ENCODE measurements at places on chromosomes 2 and 18.

DNA sequence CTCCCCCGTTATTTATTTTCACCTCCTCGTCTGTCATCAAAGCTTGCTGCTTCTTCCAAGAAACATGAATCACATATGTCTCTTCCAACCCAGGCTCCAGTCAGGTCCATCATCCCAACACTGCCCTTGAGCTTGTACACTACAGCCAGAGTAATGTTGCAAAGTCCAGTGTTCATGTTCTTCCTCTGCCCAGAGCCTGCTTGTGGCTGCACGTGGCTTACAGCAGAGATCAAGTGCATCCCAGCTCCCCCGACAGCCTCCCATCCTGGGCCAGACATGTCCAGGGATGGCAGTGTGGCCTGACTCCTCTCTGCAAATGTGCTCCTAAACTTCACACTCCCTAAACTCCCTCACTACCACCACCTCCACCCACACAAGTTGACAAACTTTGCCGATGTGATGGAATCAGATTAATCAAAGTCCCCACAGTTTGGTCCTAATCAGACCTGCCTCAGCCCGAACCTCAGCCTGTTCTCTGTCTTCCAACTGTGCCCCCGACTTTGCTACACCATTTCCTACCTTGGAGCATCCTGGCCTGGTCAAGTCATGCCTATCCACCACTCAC, 54.2 kb upstream of the MAPRE3 start:
- DNase-seq, result no peak

- DNase-seq, result peak; percentile 22
Measured at GRCh38 chr2:64454386-64455332, 697 bp downstream of the LGALSL start.

DNA sequence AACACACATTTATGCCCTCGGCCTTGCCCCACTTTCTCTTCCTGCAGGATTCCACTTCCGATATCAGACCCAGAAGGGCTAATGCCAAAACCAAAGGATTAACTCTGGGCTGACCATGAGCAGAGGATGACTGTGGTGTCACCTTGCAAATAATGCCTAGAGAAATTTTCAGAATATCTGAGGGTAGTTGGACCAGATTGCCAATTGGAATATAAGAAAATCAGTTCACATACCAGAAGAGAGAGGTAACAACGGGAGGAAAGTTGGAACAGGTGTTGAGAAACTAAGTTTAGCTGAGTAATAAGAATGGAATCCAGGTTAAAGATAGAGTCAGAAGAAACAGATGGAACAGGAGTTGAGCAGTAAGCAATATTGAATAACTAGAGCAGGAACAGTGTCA, 232.7 kb upstream of the UBE2E3 start:
- DNase-seq, result no peak

DNA sequence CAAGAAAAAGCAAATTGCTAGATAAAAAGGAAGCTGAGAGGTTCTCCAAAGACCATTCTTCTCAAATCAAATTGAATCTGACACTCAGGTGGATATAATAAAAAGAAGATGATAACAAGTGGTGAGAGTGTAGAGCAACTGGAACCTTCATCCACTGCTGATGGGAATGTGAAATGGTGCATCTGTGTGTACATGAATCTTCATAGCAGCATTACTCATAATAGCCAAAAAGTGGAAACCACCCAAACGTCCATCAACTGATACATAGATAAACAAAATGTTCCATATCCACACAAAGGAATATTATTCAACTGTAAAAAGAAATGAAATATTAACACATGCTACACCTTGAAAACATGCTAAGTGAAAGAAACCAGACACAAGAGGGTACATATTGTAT, 357.2 kb upstream of the EPHA4 start:
- no peak for DNase-seq

DNA sequence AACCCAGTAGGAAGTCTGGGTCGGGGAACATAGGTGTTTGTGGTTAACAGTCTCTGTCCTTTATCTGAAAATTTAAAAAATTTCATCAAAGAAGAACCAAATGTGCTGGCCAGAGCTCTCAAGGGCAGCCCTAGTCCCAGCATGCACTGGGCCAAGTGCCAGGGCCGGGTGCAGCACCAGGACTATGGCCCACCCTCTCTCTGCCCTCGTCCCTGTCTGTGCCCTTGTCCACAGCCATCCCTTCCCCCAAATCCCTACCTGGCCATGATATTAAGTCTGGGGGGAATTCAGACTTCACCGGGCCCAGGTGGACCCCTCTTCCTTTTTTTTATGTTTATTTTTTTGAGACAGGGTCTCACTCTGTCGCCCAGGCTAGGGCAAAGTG, 14.4 kb upstream of the ZFP36L2 start:
- no peak for DNase-seq

GRCh38 chr2:193124815-193125214, 930.1 kb upstream of the TMEFF2 start:
- DNase-seq, result no peak

DNA sequence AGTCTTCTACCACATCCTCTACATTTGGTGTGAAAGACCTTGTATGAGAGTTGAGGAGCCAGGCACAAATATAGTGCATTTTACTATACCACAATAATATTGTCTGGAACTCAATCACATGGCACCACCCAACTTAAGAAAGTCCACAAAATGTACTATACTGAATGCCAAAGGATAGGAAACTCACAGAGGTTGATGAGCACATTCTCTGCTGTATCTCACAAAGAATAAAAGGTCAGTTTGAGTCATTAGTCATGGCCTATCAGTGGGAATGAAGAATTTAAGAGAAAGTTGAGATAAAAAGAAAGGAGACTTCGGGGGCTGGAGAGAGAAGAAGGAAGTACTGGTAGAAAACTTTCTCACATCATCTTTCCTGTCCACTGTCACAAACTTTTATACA, 134.3 kb downstream of the RDH14 start:
- DNase-seq, result no peak

DNA sequence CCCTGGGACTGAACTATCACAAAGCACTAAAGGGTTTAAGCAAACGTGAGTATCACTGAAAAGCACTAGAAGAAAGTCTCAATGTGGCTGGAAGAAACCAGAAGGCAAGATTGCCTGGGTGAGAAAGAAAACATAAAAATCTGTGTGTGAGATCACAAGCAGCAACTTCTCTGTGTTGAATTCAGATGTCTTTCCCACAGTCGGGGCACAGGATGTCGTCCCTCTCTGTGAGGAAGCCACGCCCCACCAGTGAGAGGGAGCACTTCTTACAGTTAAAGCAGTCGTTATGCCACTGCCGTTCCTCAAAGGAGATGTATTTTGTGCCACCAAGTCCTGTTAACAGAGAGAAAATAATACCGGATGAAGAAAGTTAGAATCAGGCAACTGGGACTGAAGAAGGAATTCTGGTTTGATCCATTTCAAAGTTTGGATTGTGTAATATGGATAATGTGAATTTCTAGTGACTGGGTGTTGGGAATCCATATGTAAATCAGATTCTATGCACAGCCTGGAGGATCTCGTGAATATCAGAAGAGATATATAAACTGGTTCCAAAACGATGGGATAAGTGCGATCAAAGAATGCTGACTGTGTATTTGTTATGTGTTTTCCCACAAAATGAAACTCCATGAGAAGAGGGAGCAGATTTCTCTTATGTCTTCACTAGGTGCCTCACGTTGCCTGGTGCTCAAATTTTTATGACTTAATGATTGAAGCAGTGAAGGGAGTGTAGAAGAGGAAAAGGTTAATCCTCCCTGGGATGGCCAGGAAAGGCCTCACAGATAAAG, 24.0 kb downstream of the C2orf49 start:
- DNase-seq, result no peak

GRCh38 chr2:172927641-172928357, 147.8 kb upstream of the MAP3K20 start:
- no peak for DNase-seq

DNA sequence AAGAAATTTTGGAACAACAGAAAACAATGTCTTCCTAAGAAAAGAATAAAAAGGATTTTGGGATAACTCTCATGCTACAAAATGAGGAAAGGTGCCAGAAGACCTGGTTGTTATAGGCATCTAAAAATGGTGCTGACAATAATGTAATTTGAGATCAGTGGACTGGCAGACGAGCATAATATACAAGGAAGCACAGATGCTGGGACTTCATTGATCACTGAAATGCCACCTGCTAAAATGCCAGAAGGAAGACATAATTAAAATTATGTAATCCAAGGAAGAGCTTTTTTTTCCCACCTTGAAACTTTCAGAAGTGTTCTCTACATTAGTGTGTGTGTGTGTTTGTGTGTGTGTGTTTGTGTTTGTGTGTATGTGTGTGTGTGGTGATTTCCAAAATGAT, 535.9 kb downstream of the XIRP2 start:
- no peak for DNase-seq

GRCh38 chr18:46449033-46449432, 208.0 kb downstream of the LOXHD1 start:
- DNase-seq, result no peak

Data from stimulated activated CD8-positive, alpha-beta memory T cell treated with anti-CD3 and anti-CD28 coated beads, Interleukin-4, amount 100 ng/mL, for 24 hours (primary cell).